ENCODE measurements at places on chromosomes 13 and 19.

GRCh38 chr19:38912600-38913514 is 871 bp upstream of the CCER2 start:
- no peak for DNase-seq

DNA sequence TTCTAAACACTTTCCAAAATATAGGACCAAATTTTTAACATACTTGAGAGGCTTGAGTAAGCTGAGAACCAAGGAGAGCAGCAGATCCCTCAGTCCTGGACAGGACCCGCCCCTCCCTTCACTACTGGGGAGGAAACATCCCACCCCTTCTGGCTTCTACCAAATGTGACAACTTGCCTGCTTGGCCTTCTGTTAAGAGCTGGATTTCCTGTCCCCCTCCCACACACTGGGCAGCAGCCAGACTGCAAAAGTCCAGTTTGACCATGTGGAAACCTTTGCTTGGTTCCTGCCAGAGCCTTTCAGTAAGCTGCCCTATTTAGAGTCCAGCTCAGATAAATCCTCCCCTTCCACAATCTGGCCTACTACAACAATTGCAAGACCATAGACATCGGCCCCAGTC is 84.3 kb downstream of the FGF14 start:
- DNase-seq: no peak

GRCh38 chr13:61700181-61700580 is 284.5 kb upstream of the PCDH20 start:
- DNase-seq: no peak

- no peak for DNase-seq
Observed at GRCh38 chr19:35445826-35446593, 2.0 kb upstream of the FFAR2 start.

GRCh38 chr19:6164906-6165531 is 29.6 kb downstream of the ACSBG2 start:
- no peak for DNase-seq

DNA sequence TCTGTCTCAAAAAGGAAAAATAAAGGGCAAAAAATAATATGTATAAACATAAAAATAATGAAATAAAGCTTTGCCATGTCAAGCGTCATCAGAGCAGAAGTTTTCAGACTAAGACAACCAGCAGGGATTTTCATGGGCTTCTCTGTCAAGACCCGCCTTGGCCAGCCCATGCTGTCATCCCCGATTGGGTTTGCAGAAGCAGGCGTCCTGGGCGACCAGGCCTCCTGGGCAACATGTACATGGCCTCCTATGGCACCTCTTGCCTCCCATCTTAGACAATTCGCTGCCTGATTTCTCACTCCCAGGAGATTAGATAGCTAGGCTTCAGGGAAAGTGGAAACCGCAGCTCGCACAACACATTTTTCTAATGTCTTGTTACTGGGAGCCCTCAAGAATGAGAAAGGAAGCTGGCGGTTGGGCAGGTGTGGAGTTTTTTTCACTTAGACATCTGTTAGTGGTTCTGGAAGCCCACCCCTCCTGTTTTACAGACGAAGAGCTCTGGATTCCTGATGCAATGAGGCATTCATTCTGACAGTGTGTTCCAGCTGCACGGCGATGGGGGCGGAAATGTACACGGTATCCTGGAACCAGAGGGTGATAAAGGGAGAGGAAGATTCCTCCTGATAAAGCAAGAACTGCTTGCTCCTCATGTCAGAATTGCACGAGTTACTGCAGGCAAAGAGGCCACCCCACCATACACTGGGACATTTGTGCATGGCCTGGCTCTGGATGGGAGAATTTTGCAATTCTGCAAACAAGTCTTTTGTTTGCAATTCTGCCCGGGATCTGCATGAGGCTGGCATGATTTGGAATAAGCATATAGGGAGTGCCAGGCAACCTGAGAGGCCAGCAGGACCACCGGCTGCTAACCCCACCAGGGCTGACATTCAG is 47.4 kb upstream of the KATNAL1 start:
- no peak for DNase-seq

DNA sequence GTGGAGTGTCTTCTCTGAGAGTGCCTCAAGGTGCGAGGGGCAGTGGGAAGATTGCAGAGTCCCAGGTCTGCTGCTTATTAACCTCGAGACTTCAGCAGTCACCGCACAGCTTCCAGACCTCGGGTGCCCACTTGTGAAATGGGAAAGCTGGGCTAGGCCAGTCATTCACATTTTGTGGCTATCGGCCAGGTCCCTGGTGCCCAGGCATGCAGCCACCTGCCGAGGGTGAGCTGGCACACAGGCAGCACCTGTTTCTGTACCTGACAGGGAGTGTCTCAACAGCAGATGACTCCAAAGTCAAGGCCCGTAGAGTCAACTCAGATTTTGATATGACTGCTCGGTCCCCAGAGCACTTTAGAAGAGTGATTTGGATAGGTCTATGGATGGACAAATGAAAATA is 21.9 kb downstream of the UQCRFS1 start:
- DNase-seq: no peak

- no peak for DNase-seq
Observed at GRCh38 chr13:41354416-41354815, 43.3 kb downstream of the NAA16 start.

GRCh38 chr13:60328073-60328472 is 68.9 kb upstream of the TDRD3 start:
- DNase-seq: no peak

DNA sequence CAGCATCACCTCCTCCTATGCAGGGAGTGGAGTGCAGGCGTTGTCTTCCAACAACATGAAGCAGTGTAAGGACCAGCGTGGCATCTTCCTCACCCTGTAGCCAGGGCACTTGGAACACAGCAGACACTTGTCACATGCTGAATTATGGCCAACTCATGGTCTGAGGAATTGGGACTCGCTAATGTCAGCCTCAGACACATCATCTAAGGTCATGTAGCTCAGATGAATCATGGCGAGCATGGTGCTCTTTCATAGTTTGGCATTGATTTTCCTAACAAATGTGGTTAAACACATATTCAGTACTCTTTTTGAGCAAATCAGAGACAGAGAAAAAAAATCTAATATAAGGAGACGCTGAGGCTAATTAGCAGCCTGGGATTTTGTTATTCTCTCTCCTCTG is 99.6 kb upstream of the SGCG start:
- DNase-seq: peak; percentile 4

- no peak for DNase-seq
Observed at GRCh38 chr13:24106429-24106828, 54.1 kb upstream of the SPATA13 start.

GRCh38 chr13:110471156-110471832 is 90.2 kb downstream of the RAB20 start:
- DNase-seq: no peak

- DNase-seq: no peak
Observed at GRCh38 chr13:97057176-97057575, 62.9 kb upstream of the OXGR1 start.

GRCh38 chr13:39353988-39354387 is 249.0 kb downstream of the LHFPL6 start:
- peak; percentile 42 for DNase-seq

DNA sequence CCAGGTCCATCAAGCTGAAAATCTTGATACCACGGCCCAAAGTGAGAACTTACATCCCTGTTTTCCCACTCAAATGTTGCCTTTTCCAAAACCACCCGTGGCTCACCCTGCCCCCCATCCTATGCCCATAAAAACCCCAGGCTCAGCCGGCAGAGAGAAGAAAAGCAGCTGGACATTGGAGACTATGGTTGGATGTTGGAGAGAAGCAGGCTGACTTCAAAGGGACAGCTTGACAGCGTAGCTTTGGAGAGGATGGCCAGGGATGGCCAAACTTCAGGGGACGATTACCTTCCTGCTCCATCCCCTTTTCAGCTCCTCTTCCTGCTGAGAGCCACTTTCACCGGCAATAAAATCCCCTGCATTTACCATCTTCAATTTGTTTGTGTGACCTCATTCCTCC is 3.5 kb upstream of the ZNF792 start:
- DNase-seq: no peak

DNA sequence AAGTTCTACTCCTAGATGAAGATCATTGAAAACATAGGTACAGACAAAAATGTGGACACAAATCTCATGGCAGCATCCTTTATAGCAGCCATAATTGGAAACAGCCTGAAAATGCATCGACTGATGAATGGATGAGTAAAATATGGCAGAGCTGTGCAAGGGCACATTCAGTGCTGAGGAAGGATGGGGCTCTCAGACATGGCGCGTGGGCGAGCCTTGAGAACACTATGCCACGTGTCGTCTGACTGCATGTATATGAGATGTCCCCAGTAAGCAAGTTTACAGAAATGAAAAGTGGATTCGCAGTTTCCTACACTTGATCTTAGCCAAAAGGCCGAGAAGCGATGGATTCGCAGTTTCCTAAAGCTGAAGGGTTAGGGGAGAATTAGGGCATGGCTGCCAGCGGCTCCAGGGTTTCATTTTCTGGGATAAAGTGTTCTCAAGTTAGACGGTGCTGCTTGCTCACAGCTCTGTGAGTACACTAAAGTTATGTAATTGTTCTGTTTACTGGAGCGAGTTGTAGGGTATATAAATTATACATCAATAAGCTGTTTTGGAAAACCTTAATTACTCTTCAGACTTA is 78.0 kb downstream of the RAB20 start:
- DNase-seq: no peak

- no peak for DNase-seq
Observed at GRCh38 chr13:72384186-72384823, 343.1 kb downstream of the MZT1 start.

DNA sequence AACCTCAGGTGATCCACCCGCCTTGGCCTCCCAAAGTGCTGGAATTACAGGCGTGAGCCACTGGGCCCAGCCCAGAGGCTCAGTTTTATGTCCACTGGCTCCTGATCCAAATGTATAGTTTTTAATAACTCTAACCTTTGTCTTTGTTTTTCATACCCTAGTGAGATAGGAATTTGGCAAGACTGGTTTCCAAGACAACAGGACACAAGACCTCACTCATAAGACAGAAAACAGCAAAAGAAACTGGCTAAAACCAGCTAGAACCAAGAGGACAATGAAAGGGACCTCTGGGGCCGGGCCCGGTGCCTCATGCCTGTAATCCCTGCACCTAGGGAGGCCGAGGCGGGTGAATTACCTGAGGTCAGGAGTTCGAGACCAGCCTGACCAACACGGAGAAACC is 27.6 kb downstream of the CPT1C start:
- DNase-seq: no peak

GRCh38 chr13:48220592-48220980 is 12.4 kb upstream of the ITM2B start:
- no peak for DNase-seq

- no peak for DNase-seq
Observed at GRCh38 chr19:5825178-5825577, 14.3 kb downstream of the FUT6 start.

GRCh38 chr19:17347361-17347760 is 10.0 kb downstream of the GTPBP3 start:
- DNase-seq: no peak

DNA sequence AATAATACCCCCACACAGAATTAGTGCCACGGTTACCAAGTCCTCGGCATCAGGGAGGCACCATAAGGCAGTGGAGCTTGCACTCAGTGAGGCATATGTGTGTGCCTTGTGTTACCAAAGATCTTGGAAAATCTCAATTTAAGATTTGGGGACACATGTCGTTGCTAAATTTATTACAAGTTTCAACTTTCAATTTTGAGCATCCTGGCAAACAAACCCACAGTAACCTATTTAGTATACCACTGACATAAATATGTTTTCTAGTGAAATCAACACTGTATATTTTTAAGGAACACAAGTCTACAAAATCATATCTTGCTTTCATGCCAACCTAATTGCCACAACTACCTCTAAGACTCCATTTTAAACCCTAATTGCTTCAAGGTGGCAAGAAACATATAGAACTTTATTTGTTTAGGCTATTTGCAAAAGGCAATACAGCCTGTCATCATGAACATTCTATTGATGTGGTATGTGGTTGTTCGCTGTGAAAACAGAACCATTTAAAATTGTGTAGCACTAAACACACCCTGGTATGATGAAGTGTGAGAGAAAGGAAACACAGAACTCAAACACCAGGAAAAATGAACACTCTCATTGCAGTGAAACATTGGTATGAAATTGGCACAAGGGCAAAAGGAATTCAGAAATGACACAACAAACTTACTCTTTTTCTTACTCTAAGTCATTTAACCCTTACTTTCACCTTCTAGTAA is 531.1 kb downstream of the IRS2 start:
- DNase-seq: no peak

Measured in AG04449 (cell line).